Stimulated activated CD8-positive, alpha-beta memory T cell treated with anti-CD3 and anti-CD28 coated beads, Interleukin-4, amount 100 ng/mL, for 1 hour (primary cell): ENCODE measurements at places on chromosomes 2 and 18.

GRCh38 chr18:67200665-67201064 lies 315.9 kb downstream of the DSEL start:
- no peak for DNase-seq

DNA sequence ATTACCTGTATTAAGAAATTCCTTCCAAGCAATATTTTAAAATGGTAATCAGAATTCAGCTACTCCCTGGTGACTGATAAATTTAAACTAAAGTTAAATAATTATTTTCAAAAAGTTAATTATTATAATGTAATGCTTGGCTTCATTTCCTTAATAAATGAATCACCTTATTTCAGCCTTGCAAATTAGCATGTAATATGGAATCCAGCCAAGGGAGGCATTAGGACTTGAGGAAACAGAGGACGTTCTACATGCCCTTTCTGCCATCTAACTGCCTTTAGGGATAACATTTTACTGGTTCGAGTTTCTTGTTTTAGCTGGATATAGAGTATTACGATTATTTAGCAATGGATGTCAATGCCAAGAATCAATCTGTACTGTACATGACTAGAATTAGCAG lies 636.3 kb downstream of the TSN start:
- no peak for DNase-seq

GRCh38 chr2:223811757-223812156 lies 25.6 kb downstream of the AP1S3 start:
- DNase-seq = no peak

DNA sequence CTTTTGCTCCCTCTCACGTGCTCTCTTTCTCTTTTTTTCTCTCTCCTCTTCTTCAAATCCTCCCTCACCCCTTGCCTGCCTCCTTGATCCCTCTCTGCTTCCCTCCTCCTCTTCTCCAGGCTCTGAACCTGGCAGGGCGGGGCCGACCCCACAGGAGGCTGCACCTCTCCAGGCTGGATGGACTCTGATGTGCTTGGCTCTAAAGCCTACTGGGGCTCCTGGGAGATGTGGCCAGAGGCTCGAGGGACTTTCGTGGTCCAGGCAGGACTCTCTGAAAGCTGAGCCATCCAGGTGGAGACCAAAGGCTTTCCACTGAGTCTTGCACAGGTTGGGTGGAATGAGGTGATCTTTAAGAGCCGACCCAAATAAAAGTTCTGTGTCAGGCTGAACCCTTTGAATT lies 25.4 kb downstream of the DYSF start:
- no peak for DNase-seq

- DNase-seq = no peak
These were observed 92.3 kb upstream of the SMAD2 start for GRCh38 chr18:48022531-48023329.

DNA sequence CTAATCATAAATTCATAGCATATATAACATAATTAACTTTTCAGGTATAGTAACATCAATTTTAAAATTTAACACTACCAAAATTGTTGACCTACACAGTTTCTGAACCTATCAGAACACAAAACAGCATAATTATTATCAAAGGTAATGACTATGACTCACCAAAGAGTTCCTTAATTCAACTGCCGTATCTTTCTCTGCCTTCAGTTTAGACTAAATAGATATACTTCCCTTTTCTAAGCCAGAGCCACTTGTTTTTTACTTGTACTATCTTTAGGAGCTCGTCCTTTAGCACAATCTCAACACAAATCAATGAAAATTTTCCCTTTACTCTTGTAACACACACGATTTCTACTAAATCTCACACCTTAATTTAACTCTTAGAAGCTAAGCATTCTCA lies 54.4 kb downstream of the CCDC88A start:
- no peak for DNase-seq

GRCh38 chr18:75170916-75171315 lies 38.0 kb downstream of the PTGR3 start:
- no peak for DNase-seq

DNA sequence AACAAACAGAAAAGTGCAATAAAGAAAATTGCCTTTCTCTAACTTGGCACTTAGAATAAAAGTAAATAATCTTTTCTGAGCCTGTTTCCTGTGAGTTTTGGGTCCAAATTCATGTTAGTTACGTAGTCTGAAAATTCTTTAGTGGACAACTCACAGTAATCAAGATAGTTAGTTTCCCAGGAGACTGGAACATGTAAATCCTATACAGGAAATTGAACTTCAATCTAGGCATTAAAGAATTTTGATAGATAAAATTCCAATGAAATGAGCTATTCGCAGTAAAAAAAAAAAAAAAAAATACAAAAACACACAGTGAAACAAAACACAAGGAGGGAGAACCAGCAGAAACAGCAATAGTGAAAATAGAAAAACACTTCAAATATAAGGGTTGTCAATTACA lies 83.8 kb upstream of the REG3G start:
- no peak for DNase-seq

- peak; percentile 34 for DNase-seq
These were observed 118.1 kb upstream of the EPAS1 start for GRCh38 chr2:46179037-46179621.

GRCh38 chr18:693466-694187 lies 18.8 kb downstream of the ENOSF1 start:
- no peak for DNase-seq

DNA sequence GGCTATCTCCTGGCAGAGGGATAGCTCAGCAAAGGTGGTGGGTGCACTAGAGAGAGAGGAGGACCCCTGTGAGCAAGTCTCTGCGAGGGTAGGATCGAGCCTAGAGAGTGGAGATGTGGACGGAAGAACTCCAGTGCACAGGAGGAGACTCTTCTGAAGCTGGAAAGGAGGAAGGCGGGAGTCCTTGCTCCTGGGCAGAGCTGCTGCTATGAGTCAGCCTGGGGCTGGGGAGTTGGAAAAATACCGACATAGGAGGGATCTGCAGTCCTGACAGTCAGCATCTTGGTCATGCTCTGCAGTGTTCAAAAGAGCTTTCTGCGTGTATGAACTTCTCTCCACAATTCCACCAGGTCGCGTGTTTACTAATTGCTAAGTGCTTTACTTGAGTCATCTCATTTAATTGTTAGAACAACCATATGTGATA lies 233.8 kb downstream of the LDLRAD4 start:
- no peak for DNase-seq

DNA sequence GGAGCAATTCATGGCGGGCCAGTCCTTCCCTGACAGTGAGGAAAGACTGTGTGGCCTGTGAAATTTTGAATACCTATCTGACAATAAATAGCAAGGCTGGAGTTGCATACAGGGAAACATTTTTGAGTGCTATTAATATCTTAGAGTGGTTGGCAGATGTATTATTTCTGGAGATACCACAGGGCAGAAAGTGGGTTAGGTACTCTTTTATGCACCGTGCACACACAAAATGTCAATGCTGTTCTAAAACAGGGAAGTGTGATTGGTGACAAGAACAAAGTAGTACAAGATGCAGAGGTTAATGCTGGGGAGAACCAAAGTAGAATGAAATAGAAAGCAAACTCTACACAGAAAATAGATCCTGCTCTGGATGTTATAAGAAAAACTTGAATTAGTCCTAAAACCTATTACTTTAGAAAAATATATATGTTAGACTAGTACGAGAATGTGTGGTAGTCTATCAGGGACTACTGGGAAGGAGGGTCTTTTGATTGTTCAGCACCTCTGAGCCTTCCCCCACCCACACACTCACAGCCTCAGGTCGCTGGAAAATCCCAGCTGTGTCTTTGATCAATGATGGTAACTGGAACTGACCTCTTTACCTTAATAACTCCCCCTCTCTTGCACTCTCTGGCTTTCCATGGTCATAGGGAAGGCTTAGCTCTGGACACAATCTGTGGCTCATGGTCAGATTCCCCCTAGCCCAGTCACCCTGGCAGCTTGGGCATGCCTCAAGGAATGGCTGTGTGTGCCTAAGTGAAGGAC lies 58.2 kb downstream of the SERPINB8 start:
- DNase-seq = no peak

GRCh38 chr2:179532863-179533278 lies 268.2 kb upstream of the SESTD1 start:
- no peak for DNase-seq

GRCh38 chr18:55400590-55401541 lies 187.1 kb downstream of the TCF4 start:
- no peak for DNase-seq

DNA sequence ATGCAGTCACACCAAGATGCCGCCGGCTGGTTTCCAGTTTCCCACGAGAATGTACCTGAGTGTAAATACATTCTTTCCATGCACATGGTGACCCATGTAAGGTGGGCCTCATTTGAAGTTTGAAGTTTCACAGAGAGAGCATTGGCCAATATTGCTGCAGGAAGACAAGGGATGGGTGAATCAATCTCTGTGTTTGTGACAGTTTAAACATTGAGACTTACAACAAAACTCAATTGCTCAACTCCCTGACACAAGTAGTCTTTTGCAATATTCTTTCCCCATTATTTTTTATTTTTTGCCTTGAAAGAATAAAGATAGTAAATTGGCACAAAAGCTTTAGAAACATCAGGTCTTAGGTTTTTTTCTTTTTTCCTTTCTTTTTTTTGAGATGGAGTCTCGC lies 5.1 kb downstream of the SERPINB2 start:
- DNase-seq = no peak

- no peak for DNase-seq
These were observed 17.0 kb downstream of the TMEM177 start for GRCh38 chr2:119696005-119696404.

DNA sequence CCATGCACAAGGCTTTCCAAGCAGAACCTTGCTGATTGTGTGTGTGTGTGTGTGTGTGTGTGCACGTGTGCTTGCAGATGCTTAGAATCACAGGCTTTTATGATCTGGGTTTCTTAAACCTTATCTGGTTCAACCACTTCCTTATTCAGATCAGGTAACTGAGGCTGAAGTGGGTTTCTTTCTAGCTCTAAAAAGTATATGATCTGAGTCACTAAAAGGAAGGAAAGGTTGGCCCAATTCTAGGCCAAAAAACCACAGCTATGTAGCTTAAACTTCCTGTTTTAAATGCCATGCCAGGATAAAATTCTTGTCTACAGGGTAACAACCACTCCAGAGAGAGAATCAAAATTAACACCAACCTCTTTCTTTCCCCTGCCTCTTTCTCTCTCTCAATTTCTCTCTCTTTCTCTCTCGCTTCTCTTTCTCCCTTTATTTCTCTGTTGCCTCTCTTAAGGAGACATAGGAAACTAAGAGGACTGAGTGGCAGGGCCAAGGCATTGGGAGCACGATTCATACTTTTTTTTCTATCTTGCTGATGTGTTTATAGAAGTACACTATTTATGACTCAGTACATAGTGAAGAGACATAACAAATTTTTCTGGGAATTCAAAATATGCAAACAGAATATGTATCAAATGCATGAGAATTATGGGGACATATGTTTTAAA lies 140.3 kb downstream of the TRIB2 start:
- DNase-seq = no peak

DNA sequence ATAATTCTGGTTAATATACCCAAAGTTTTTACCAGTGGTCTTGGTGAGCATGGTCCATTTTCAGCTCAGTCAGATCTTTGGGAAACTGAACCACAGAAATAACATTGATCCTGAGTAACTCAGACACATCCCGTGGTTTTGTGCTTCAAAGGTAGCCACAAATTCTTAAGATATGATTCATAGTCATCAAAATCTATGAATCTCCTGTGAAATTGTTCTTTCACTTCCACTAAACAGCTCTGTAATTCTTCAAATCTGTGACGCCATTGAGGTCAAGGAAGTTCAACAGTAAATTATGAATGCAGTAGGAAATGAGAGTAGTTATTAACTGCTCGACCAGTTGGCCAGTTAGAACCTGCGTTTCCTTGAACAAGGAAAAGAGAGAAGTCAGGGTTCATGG lies 147.3 kb downstream of the IRS1 start:
- no peak for DNase-seq

- no peak for DNase-seq
These were observed 47.7 kb downstream of the SRD5A2 start for GRCh38 chr2:31533036-31533435.

DNA sequence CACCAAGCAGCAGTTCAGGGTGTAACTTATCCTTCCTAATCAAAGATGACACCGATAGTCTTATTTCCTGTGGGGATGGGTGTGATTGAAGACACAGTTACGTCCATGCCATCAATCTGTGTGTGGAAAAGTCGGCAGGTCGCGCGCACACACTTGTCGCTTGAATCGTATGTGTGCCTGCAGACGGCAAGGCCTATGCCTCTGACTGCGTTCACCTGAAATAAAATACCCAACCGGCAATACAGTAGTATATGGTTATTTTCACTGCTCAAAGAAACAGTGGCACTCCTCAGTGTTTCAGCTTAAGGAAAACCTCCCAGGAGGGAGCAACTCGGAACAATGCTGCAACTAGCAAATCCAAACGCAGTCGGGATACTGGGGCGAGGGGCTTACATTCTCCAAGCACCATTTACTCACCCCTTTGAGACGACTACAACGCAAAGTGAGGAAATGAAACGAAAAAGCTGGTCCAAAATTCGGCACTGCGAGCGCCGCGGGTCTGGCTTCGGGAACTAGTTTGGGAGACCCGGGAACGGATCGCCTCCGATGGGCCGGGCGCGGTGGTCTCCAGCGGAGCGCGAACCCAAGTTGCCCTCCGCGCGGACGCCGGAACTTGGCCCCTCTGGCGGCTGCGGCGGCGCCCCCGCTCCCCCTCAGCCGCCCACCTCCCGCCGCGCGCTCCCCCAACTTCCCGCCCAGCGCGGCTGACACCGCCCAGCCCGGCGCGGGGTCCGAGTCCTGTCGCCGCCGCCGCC lies 675 bp downstream of the PRKD3 start:
- peak; percentile 17 for DNase-seq

DNA sequence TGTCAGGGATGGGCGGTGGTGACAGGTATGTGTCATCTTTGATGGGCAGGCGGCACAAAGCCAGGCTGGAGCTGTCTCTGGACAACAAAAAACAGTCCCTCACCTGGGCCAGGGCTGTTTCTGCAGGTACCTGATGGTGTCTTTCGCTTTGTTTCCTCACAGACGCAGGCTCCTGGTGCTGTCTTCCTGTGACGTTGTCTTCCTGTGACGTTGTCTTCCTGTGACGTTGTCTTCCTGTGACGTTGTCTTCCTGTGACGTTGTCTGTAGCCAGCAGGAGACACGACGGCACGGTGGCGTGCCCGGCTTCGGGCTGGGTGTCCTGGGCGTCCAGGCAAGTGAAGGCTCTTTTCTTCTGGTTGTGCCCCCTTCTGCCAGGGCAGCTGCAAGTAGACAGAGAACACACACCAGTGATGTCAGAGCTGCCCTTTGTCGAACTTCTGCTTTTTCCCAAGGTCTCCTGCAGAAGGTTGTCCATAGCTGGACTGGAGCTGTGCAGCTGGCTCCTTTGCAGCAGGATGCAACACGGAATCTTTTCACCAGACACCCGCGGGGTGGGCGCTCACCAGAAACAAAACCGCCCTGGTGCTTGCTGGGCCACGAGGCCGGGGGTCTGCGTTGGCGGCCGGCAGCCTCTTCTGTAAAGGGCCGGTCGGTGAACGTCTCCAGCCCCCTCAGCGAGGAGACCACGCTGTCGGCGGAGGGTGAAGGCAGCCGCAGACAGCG lies 21.1 kb downstream of the GPR35 start:
- no peak for DNase-seq

GRCh38 chr2:71313016-71313766 lies 18.4 kb upstream of the ZNF638 start:
- no peak for DNase-seq

GRCh38 chr2:155695505-155695904 lies 637.0 kb downstream of the NR4A2 start:
- no peak for DNase-seq
